ENCODE measurements at places on chromosomes 3 and 15. TPM values are rescaled to one million over a fixed set of nuclear protein-coding genes. Genes with fewer than 3 reads are reported as not detected.

NANOGP8 gene
- total RNA-seq, result not detected

SHC4 gene
- total RNA-seq, result not detected

TUBGCP5 gene
- total RNA-seq, result 10.3 TPM

GP9 gene
- not detected for total RNA-seq

CPNE9 gene
- not detected for total RNA-seq

SH3GL3 gene
- total RNA-seq, result not detected

CPA3 gene
- total RNA-seq, result 0.70 TPM

NCKIPSD gene
- 35.7 TPM for total RNA-seq

HESX1 gene
- total RNA-seq, result not detected

LRRC15 gene
- not detected for total RNA-seq

LRRIQ4 gene
- total RNA-seq, result not detected

SCAANT1 gene
- total RNA-seq, result not detected

FOXL2 gene
- not detected for total RNA-seq

KLHL40 gene
- not detected for total RNA-seq

CATSPER2 gene
- 9.3 TPM for total RNA-seq

GMNC gene
- total RNA-seq, result not detected

GOLGA8K gene
- total RNA-seq, result not detected

ASB14 gene
- total RNA-seq, result not detected

AMIGO3 gene
- 3.3 TPM for total RNA-seq

EBLN2 gene
- total RNA-seq, result 12.2 TPM

ROBO2 gene
- 5.0 TPM for total RNA-seq

MCTP2 gene
- 40.8 TPM for total RNA-seq

ZBTB20 gene
- 57.5 TPM for total RNA-seq

CLRN1 gene
- not detected for total RNA-seq

PLA1A gene
- total RNA-seq, result 0.70 TPM

Data from Peyer's patch (tissue), 4 donors.